ENCODE measurements at places on chromosomes 6 and 20.

DNA sequence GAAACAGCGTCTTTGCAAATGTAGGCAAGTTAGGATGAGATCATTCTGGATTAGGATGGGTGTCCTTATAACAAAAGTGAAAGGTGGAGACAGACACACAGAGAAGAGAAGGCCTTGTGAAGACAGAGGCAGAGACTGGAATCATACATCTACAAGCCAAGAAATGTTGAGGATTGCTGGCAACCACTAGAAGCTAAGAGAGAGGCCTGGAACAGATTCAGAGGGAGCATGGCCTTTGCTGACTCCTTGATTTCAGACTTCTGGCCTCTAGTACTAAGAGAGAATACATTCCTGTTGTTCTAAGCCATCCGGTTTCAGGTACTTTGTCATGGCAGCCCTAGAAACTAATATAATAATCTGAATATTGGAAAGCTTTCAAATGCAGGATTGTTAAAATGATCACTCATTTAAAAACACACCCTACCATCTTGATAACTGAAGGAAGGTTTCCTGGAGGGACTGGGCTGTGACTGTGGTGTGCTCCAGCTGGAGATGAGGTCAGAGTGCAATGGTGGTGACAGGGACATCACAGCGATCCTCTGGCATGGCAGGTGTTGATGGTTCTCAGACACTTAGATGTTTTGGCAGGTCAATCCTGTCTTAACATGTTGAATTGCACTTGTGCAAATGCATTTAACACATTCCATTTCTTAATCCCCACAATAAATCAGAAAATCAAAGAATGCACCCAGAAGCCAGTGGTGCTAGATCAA lies 25.1 kb downstream of the CD83 start:
- DNase-seq: no peak

GRCh38 chr6:105135907-105136430 lies 43.8 kb downstream of the POPDC3 start:
- DNase-seq: no peak

GRCh38 chr6:14241255-14242070 lies 123.9 kb downstream of the CD83 start:
- DNase-seq: no peak

DNA sequence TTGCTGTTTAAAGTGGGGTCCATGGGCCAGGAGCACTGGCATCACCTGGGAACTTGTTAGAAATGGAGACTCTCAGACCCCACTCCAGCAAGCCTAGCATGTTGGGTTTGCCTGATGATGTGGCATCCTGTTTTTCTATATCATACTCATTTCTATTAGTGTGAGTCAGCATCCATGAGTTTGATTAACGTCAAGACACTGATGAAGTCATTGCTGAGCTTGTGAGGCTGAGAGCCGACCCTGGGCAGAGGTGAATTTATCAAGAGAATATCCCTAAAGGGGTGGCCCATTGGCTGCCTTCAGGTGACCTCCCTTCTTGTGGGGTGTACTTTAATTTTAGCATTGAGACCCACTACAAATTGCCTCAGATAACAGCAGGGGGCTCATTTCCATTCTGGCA lies 43.4 kb upstream of the RNF144B start:
- DNase-seq: no peak

- DNase-seq: no peak
These were observed 51.0 kb upstream of the SLC32A1 start for GRCh38 chr20:38673261-38673660.

- no peak for DNase-seq
These were observed 359.8 kb downstream of the ZFAND3 start for GRCh38 chr6:38179300-38179699.

DNA sequence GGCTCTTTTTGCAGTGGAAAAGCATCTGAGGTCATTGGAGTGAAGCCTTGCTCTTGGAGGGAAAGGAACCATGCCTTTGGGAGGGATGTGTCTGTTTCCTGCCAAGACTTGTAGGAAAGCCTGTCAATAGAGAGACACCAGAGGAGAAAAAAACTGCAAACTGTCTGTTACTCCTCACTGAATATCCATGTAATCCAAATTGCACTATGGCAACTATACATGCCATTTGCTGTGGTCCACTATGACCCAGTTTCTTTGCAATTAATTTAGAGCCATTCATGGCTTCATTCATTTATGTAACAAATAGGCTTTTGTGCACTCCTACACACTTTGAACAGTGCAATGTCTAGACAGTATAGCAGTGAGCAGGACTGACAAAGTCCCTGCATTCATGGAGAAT lies 296.5 kb downstream of the SLC35F1 start:
- no peak for DNase-seq

DNA sequence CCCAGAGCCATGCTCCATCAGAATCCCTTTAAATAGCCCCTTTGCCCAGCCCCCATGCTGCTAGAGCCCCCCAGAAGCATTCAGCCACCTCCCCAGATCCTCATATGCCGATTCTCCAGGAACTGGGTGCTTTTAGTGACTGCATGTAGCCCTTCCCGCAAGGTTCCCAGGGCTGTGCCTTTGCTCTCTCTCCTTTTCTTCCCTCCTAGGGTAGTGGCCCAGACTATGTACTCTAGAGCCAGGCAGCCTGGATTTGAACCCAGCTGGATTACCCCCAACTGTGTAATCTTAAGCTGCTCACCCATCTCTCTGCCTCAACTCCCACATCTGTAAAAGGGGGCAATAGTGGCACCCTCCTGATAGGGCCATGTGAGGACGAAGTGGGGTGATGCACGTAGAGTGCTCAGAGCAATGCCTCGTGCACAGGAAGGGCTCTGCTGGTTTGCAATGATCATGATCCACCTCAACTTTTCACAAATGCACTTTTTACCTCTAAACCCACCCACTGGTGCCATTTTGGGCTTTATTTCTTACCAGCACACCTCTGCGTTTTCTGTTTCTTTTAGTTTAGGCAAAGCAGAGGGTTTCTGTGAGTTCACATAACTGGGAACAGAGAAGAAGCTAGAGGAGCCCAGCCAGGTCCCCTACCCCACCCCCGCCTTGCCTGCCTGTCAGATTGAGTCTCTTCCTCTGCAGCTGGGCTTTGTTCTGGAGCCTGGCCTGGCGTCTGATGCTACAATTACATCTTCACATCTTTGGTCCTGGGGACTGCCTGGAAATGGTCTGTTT lies 396.5 kb downstream of the RNGTT start:
- DNase-seq: no peak

- DNase-seq: no peak
These were observed 24.9 kb upstream of the ELOVL5 start for GRCh38 chr6:53373638-53374037.

- DNase-seq: no peak
These were observed 65.2 kb downstream of the SYNE1 start for GRCh38 chr6:152571943-152572337.

- no peak for DNase-seq
These were observed 89.4 kb upstream of the ISM1 start for GRCh38 chr20:13131688-13132087.

GRCh38 chr6:150267686-150268561 lies 100.9 kb upstream of the IYD start:
- DNase-seq: no peak

DNA sequence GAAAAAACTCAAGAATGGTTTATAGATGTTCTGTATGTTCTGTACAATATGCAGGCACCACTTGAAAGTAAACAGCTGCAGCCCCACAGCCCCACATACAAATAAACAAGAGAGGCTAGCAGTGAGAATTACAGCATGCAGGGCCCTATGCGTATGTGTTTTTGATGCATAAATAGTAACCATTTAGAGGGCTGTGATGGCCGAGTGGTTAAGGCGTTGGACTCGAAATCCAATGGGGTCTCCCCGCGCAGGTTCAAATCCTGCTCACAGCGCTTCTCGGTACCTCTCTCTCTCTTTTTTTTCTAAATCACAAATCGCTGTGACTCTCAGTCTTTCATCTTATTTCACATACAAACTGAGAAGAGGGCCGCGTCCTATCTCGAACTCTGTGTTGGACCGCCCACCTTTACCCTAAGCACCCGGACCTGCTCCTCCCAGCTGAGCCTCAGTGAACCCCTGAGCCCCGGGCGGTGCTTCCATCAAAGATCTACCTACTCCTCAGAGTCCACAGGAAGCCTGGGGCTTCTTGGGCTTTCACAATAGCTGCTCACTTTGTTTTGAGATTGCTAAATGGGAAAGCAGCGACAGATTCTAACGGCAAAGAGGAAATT lies 37.7 kb upstream of the PRSS16 start:
- DNase-seq: no peak

- no peak for DNase-seq
These were observed 144.7 kb downstream of the TASP1 start for GRCh38 chr20:13494019-13494418.

GRCh38 chr20:58313396-58313795 lies 3.9 kb downstream of the RAB22A start:
- DNase-seq: no peak

- peak; percentile 15 for DNase-seq
These were observed 40.9 kb downstream of the PTPRA start for GRCh38 chr20:2914160-2914559.

DNA sequence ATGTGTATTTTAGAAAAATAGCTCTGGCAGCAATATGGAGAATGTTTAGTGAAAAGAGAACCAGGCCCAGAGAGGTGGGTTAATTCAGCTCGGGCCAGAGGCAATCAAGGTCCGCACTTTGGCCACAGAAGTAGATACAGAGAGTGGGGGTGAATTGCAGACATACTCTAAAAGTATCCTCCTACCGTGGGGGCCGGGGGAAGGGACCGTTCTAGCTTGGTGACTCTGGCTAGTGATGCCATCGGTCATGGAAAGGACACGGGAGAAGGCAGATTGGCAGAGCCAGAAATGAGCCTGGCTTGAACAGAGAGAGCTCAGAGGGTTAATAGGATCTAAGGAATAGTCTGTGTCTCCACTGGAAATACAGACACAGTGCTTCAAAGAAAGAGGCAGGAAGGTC lies 173.1 kb downstream of the MTHFD1L start:
- DNase-seq: no peak

DNA sequence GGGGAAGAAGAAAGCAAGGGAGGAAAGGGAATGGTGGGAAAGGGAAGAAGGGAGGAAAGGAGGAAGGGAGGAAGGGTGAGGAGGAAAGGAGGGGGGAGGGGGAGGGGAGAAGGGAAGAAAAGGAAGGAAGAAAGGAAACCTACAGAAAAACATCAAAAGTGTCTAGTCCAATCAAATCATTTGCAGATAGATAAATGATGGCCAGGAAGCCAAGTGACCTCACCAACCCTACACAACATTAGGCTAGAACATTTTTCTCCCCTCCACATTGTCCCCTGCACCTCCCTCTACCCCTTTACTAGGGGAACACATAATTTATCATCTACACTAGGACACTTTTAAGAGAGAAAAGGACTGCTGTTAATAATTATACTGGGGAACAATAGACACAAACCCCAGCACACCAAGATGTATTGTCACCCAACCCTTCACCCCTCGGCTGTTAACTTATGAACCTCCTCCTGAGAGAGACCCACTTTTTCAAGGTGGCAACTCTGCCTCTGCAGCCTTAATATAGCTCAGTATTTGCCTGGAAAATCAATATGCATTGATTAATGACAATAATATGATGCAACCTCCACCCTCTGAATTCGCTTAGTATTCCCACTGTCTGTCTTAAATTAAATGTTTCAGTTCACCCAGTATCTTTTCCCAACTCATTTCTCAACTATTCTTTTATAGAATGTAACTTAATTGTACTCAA lies 231.2 kb downstream of the PTPRT start:
- DNase-seq: no peak

DNA sequence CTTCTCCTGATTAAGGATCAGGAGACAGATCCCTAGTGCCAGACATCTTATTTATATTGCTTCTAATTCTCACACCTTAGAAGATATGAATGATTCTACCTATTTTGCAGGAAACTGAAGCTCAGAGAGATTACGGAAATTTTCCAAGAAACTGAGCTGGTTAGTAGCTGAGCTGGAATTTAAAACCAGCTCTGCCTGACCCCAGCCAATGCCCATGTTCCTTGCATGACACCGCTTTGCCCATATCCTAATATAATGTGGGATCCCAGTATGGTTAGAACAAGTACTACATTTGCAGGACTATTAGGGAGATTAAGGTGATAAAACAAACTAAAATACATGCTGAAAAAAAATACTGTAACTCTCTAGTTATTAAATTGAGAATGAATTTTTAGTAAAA lies 1.9 kb downstream of the TMEM30A start:
- DNase-seq: no peak

DNA sequence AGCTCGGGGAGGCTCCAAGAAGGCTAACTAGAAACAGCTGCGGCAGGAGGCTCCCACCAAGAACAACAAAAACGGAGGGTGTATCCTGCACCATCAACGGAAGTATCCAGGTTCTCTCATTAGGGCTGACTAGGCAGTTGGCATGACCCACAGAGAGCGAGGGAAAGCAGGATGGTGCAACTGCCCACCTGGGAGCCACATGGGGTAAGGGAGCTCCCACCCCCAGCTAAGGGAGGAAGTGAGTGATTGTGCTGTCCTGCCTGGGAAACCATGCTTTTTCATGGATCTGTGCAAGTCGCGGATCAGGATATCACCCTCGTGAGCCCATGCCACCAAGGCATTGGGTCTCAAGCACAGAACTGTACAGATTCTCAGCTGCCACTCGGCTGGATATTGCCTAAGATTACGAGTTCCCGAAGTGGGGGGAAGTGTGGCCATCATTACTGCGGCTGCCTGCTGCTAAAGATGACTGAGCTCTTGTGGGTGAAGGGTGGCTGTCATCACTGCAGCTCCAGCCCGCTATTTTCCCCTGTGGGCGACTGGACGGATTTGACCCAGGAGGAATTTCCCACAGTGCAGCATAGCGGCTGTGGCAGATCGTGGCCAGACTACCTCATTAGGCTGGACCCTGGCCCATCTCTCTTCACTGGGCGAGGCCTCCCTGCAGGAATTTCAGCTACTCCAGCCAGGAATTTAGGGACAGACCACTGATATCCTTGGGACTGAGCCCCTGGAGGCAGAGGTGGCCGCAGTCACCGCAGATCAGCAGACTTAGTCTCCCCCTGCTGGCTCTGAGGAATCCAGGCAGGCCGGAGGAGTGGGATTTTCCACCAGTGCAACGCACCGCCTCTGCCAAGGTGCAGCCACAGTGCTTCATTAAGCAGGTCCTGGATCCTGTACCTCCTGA lies 515.7 kb downstream of the FRK start:
- no peak for DNase-seq

DNA sequence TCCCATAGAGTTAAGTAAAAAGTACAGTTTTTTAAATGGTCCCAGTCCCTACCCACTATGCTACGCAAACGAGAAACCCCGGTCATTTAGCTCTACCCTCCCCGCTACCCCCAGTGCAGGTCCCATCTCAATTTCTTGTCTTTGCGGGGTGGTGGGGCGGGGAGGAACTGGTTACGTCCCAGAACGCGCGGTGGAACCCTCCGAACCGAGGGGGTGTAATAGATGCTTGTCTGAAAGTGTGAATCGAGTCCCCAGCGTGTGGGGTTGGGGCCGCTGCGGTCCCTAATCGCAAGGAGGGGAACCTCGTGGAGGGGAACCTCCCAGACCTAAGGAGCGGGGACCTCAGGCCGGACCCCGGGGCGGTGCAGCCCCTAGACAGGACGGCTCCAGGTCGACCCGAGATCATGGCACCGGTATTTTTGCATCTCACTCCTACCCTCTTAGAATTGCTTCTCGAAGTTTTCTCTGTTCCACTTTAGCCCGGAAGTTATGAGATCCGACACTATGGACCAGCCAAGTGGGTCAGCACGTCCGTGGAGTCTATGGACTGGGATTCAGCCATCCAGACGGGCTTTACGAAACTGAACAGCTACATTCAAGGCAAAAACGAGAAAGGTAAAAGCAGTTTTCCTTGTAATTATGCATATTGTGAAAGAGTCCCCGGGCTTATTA lies 779 bp downstream of the HEBP2 start:
- DNase-seq: no peak

Measured in NCI-H2081 (cell line).